ENCODE measurements at places on chromosomes 16 and 17.

DNA sequence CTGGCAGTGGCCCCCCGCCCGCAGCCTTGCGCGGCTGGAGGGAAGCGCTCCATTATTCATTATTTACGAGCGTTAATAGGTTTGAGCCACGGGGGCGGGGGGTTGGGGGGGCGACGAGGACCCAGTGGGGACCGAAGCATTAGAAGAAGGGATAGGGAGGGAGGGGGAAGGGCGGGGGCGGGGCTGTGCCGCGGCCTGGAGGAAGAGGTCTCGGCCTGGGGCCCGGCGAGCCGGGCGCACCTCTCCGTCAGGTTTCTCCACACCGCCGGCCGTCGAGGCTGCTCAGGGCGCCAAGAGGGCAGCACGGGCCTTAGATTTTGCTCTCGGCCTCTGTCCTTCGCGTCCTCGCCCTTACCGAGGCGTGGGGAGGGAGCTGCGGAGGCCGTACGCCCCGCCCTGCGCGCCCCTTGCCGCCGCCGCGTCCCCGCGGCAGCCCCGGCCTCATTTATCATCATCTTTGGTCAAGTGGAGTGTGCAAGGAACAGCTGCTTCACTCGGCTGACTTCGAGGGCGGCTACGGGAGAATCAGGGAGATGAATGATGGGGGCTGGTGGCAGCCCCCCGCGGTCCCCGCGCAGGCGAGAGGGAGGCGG, 54.2 kb downstream of the SREBF1 start:
- DNase-seq, result peak; percentile 46

- no peak for DNase-seq
Measured at GRCh38 chr17:51876986-51877385, 281.5 kb downstream of the CA10 start.

DNA sequence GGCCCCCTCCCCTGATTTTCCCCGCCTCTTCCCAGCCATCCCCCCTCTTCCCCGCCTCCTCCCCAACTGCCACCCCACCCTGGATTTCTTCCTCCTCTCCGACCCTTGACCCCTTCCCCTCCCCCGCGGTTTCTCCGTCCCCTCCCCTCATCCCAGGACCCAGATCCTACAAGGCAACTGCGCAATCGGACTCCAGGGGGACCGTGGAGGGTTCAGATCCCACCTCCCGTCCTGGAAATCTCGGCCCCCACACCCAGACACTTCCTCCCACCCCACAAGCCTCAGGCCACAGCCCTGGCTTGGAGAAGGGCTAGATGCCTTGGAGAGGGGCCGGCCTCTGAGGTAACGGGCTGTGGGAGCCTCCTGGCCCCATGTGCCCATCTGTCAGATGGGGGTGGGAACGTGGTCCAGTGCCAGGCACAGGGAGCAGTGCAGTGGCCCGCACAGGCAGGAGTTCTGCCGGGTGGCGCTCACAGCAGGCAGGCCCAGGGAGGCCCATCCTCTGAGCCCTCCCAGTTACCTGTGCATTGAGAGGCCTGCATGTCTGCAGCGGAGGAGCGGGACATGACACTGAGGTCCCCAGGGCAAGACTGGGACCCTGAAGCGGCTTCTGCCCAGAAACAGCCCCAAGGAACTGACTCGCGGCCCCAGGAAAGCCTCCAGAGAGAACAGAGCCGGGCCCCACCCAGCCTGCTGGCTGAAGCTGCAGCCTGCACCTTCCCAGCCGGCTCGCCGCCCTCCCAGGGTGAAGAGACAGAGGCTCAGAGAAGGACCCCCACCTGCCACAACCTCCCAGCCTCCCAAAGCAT, 16.7 kb downstream of the ZNF423 start:
- DNase-seq, result no peak

DNA sequence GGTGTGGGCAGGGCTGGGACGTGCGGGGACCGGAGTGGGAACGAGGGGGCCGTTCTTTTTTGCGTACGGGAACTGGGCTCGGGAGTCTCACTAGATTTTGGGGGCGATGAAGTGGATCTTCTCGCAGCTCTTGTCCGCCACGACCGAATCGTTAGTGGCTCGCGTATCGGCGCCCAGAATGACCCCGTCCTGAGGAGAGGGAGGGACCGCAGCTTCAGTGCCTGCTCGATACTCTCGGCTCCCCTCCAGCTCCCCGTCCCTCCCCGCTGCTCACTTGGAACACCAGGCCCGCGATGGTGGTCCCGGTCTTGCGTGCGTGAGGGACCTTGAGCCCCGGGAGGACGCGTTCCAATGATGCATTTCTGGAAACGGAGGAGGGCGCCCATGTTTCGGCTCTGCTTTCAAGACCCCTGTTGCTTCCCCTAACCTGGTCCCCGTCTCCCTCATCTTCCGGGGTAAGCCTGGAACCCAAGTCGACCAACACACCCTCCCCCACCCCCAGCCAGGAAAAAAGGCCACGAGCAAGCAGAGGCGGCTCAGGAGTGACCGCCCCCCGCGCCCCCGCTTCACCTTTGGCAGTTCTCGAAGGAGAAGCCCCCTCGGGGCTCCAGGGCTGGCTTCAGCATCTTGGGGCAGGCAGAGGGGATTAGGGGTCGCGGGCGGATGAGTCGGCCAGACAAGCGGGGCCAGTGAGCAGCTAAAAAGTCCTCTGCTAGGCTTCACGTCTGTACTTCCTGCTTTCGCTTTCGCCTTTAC, at the start of gene PSMB10:
Gene PSMB10 (minus strand): TSS at position 727 of the 756 bp plus-strand sequence. CDS start 101 bp downstream, at position 626.
- DNase-seq, result peak; percentile 55

GRCh38 chr16:19503461-19504075, 18.3 kb downstream of the GDE1 start:
- no peak for DNase-seq

DNA sequence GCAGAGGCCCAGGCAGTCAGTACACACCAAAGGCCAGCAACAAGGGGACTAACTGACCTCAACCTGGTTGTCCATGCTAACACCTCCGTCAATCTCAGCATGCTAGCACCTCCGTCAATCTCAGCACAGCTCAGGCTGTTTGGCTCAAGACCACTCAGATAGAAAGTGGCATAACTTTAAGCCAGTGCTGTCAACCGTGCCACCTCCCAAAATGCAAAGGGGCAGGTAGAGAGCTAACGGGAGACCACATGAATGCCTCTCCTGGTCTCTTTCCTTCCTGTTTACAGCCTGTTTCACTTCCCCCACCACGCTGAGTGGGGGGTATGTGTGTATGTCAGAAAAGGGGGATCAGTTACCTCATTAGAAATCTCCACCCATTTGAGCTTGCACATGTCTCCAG, 3.3 kb downstream of the UBTF start:
- no peak for DNase-seq

DNA sequence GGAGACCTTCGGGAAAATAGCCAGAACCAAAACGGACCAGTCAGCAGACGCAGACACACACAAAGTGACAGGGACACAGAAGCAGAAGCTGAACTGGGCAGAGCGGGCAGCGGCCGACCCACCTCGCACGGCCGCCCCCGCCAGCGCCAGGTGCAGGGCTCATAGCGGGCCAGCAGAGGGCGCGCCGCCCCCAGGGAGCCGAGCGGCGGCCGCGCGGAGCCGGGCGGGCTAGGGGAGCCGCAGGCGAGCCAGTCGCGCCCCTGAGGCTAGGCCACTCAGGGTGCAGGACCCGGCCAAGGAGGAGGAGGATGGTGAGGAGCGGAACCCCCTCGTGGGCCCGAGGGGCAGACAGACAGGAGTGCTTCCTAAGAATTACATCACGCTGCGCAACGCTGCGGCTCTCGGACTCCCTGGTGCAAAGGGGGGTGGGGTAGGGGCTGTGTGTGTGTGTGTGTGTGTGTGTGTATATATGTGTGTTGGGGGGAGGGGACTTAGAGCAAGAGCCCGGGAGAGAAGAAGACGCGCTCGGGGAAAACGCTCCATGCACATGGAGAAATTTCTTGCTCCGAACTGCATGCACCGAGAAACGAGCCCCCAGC, 913 bp upstream of the NOG start:
- peak; percentile 77 for DNase-seq

All from A673 (cell line).